ENCODE measurements at places on chromosomes 2 and 18.

DNA sequence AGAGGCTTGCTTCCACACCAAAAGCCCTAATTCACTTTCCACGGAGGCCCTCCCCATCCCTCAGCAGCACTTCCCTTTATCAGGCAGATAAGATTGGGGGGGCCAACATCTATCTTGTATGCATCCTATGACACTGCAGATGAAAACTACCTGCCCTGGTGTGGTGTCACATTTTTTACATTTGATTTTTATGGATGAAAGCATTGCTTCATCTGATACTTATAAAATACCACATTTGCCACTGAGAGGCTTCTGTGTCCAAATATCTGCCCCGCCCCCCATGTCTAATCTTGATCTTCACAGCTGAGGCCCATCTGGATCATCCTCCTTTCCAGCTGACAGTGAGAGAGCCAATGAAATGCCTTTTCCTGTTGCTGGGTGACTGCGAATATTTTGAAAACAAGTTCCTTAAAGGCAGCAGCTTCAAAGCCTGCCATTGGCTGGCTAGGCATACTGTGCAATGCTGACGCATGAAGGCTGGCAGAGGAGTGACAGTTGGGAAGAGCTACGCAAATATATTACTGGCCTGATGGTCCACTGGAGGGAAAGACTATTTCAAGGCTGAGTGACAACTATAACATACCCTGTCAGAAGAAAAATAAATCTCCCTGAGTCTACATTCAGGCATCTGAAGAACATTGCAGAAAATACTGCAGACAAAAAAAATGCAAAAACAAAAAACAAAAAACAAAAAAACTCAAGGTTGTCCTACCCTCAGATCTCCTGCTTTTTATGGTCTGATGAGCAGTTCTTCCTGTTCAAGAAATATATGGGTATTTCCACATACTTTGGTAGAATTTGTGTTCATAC, 318.7 kb downstream of the PDE11A start:
- DNase-seq: no peak

- no peak for DNase-seq
Observed at GRCh38 chr2:118123561-118124232, 35.4 kb downstream of the INSIG2 start.

GRCh38 chr2:146982393-146982846, 862.4 kb upstream of the ACVR2A start:
- DNase-seq: no peak

DNA sequence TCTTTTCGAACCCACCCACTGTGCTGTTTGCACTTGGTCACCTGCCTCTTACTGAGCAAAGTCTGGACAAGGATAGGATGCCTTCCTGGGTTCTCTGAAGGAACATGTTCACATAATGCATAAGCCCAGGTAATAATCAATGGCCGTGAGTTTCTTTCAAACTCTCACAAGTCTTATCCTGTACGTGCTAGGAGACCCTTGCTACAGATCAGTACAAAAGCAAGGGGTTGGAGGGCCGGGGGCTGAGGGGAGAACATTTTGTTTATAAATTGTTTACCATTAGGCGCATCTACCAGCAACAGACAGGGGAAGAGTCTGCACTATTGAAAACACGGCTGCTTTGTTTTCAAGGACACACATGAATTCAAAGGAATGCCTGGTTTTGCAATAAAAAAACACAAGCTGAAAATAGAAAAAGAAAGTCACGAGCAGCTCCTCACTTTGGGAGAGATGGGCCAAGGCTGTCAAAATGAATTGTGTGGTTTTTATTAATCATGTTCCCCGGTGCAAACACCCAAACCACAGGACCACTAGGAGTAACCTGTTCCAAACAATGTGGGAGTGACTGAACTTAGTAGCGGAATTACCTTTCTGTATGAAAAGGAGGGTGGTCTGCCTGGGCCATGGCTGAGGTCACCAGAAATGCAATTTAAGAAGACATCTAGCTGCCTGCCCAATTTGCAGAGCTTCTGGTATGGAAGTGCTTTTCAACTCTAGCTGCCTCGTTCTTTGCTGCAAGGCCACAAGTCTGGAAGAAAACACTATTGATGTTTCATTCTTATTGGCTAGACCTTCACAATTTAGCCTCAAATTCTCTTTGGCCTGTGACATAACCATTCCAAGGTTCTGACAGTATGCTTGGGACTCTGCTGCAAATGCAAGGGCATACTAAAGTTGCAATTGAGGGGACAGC, 73.5 kb downstream of the CCBE1 start:
- DNase-seq: no peak

GRCh38 chr2:160940271-160940670, 220.0 kb upstream of the TANK start:
- DNase-seq: no peak

DNA sequence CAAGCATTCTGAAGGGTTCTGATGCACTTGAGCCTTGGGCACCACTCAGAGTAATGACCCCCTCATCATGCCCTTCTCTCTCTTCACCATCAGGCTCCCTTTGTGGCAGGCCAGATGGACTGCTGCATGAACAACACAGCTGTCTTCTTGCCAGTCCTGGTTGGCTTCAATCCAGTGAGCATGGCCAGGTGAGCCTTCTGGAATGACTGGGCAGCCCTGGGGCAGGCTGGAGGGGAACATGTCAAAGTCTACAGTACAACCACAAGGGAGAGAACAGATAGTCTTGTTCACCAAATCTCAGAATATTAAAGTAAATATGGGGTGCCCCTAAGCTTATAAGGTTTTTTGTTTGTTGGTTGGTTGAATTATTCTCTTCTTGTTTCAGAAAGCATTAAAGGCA, 4.4 kb downstream of the GCKR start:
- DNase-seq: no peak

DNA sequence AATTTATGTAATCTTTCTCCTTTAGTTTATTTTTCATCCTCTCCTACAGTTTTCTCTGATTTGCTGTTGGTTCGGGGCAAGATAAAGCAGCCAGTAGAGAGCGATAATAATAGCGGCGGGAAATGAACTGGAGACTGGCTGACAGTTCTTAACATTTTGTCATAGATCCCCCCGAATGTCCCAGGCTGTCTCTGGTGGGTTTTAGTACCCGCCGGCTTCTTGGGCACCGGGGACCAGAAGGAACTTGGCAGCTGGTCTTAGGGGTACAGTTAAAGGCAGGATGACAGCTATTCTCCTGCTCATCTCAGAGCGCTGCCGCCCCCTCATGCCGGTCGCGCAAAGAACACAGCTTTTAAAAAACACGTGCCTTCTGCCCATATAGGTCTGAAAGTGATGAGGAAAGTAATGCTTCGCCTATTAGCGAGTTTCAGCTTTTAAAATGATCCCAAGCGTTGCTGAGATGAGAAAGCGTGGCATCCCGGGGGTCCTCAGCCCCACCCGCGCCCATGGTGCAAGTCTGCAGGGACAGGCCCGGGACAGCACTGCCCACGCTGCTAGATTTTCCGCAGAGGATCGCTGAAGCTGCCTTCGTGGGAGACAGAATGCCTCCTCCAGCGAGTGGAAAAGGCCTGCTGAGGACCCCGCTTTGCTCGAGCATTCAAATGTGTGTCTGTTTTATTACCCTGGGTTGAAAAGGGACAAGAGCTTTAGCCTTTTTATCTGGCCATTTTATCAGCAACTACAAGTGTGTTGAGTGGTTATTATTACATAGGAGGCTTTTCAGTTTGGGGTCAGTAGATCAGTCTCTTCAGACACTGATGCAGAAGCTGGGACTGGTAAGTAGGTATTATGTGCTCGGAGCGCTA, 3.8 kb downstream of the ONECUT2 start:
- DNase-seq: no peak

- no peak for DNase-seq
Observed at GRCh38 chr2:30135541-30135940, 11.3 kb upstream of the YPEL5 start.
